ENCODE measurements at places on chromosomes 12 and 14. TPM values are rescaled to one million over a fixed set of nuclear protein-coding genes. Genes with fewer than 3 reads are reported as not detected.

EPYC gene
- total RNA-seq, result not detected

CCDC175 gene
- not detected for total RNA-seq

KCNC2 gene
- not detected for total RNA-seq

FLRT2 gene
- 87.9 TPM for total RNA-seq

FOXA1 gene
- total RNA-seq, result not detected

ASCL1 gene
- total RNA-seq, result not detected

DTX1 gene
- total RNA-seq, result not detected

CDK2 gene
- total RNA-seq, result 6.2 TPM

SCN8A gene
- total RNA-seq, result 38.6 TPM
